AG08395 (cell line): ENCODE measurements at places on chromosomes 3 and 15.

GRCh38 chr15:39873978-39874377, 46.1 kb downstream of the GPR176 start:
- no peak for DNase-seq

DNA sequence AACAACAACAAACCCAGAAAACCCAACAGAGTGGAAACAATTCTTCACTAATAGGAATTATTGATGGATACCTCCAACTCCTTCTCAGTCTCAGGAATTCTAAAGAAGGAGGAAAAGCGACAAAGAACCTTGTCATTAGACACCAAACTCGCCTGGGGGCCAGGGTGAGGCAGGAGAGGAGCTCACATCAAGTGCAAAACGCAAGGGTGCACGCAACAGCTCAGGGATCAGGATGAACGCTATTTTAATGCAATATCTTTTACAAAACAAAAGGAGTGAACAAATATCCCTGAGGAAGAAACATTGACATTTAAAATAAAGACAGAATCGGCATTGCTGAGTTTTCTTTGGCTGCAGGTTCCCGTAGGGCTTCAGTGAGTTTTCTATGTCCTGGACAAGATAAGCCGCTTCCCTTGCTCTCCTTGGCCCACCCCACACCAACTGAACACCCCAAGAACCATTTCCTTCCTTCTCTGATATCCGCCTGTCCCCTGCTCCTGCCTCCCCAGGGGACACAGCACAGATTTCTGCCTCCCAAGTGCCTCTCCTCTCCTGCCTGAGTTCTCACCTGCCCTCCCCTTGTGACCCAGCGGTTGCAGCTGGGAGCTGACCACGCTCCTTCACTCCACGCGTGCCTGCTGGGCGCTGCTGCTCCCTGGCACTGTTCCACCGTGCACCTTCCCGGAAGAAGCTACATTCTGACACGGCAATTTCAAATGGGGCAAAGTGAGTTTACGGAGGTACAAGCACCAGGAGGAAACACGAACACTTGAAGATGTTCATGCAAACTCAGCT, 63.0 kb downstream of the ATP10A start:
- DNase-seq = no peak

DNA sequence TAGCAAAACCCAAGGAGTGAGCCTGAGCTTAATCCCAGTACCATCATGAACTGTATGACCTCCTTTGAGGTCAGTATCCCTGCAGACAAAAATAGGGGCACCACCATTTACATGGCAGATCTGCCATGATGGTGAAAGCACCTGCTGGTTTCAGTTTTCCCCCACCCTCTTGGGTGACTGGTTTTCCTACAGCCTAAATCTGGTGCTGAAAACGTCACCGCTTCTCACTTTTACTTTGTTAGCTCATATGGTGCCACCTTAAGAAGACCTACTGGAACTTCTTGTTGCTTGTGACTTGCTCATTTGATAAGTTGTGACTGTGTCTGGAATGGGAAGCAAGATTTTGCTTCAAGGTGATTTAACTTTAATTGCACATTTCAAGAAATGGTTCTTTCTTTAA, 5.1 kb downstream of the PPP1R2 start:
- DNase-seq = no peak

DNA sequence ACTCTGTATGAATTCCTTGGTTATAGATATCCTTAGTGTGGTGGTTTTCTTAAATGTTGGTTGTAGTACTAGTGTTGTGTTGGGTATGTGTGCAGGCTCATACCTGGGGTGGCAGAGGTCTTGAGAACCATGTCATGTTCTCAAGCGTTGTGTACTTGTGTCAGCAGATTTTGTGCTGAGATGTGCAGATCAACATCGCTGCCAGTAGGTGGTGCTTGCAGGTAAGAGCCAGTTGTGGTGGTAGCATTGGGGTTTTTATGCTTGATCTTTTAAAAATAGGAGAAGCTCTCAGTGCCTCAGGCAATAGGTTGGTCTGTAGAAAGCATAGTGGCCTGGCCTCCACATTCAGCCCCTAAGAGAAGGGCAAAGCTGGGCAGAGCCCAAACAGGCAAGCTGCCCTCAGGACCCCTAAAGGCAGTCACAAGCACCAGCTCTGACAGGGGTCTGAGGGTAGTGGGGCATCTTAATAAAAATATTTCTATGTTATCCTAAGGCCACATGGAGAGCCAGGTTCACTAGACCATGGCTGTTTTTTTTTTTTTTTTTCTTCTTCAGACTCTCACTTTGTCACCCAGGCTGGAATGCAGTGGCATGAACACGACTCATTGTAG, 164.0 kb downstream of the IL20RB start:
- peak; percentile 19 for DNase-seq

DNA sequence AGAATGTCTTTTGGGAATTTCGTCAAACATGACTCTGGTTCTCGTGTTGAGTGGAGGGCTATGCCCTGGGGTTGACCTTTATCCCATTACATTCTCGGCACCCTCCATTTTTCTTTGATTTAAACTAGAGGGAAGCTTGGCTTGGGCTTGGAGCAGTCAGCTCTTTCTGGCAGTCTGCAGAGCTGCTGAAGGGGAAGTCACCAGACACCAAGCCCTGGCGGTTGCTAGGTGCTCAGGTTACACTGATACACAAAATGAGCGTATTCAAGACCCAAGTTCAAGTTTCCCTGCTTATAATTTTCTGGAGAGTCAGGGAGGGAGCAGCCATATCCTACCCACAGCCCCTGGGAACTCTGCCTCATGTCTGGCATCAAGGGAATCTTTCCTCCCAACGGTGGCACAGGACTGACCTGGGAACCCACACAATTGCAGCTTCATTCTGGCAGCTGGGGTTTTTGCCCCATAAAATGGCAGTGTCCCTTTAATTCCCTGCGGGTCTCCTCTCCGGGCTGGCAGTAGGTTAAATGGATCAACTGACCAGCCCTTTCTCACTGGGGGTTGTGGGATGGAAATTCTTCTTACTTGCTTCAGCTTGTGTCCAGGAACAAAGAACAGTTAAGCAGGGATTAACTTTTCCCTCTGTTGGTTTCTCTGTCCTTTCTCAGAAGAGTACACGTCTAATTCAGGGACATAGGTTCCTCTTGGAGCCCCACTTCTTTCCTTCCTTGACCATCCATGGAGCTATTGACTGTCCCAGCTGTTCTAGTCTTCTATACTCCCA, 110.0 kb upstream of the DLG1 start:
- peak; percentile 0 for DNase-seq

DNA sequence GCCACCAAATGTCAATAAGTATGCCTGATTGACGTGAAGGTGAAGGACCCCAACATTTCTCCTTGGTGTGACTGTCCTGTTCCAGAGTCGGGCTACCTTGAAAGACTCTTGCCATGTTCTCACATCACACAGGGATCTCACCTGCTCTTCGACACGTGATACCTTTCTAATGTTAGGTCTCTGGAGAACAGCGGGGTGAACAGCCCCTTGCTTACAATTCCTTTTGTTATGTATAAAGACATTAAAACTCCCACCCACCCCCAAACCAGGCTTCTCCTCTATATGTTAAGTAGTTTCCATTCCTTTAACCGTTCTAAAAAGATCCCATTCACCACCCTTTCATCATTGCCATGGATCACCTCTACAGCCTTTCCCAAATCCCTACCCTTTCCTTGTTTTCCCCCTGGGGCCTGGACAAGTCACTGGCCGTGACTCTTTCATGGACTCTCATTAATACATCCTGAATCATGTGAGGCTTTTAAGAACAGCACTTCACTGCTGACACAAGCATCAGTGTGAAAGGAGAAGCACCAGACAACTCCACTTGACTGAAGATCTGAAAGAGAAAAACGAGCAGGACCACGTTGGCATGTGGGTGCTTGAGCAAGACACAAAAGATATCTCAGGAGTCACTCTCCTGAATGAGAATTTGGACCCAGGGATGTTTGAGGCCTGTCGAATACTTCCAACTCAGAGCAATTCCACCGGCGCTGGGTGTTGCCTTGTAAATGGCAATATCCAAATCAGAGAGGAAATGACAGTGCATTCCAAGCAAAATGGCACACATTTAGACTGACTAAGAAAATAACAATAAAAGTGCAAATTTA, 115.0 kb downstream of the FOXP1 start:
- DNase-seq = no peak

DNA sequence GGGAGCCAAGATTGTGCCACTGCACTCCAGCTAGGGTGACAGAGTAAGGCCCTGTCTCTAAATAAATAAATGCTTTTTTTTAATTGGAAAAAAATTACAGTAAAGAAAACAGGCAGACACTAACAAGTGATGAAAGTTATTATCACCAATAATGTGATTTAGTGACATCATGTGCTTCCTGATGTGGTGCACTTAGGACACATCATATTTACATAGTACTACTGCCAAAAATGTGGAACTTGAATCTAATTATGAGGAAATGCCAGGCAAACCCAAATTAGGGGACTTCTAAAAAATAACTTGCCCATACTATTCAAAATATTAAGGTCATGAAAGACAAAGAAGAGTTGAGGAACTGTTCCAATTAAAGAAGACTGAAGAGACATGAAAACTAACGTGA, 30.8 kb downstream of the MAP4 start:
- DNase-seq = peak; percentile 17

GRCh38 chr3:100260081-100260684, 609 bp upstream of the TBC1D23 start:
- DNase-seq = no peak

GRCh38 chr3:57555306-57555705, 768 bp upstream of the PDE12 start:
- DNase-seq = no peak

DNA sequence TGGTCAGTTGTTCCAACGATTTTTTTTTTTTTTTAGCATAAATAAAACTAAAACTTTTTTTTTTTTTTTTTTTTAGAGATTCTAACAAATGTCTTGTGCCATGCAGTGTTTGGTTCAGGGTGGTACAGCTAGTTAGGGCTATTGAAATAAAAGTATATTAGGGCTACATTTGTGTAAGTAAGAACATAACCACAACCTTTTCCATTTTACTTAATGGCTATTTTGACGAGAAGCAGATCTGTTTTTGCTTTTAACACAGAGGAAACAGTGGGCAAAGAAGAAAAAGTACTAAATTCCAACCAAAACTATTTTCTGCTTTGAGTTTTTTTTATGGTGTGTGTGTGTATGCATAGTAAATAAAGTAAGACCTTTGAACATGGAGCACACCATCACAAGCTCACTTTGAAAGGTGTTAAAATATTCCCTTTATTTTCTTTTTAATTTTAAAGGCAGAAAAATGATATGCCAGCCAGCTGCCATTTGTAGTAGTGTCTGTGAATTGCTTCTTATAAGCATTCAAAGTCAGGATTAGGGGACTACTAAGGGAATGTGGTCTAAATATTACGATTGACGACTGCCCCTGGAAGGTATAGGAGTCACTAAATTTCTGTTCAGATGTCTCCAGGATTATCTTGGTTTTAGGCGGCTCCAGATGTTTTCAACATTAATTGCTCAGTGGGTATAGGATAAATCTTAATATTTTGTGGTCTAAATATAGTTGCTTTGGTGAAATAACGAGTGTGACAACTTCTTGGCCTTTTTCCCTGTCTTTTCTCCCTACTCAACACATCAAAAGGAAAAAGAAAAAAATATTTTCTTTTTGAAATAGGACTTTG, 3.1 kb downstream of the RARB start:
- no peak for DNase-seq

DNA sequence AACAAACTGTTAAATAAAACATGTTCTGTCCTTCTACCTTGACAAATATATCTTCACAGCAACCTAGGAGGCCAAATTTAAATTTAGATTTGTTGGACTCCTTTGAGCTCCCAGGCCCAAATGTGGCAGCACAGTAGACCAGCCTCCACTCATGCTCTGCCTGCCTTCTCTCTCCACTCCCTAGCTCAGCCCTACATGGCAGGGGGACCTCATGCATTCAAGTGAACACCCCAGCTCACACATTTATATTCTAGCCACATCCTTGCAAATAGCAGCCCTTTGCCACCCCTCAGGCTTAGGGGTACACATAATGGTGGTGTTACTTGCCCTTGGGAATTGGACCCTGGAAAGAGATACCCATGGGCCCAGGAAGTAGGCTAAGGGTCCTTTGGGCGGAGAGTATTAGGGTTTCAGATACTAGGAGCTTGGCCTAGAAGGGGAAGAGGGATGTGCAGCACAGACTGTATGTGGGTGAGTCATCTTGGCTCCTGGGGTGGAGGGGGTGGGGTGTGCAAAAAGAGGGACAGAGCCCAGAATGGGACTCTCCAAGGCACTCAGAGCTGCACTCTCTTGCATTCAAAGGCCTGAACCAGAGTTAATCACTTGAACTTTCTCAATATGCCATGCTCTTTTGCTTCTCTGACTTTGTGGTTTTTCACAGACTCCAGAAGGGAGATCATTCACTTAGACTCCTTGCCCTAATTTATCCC, 268.4 kb upstream of the ROPN1 start:
- peak; percentile 94 for DNase-seq

GRCh38 chr3:105806359-105806758, 62.5 kb downstream of the CBLB start:
- DNase-seq = peak; percentile 56

DNA sequence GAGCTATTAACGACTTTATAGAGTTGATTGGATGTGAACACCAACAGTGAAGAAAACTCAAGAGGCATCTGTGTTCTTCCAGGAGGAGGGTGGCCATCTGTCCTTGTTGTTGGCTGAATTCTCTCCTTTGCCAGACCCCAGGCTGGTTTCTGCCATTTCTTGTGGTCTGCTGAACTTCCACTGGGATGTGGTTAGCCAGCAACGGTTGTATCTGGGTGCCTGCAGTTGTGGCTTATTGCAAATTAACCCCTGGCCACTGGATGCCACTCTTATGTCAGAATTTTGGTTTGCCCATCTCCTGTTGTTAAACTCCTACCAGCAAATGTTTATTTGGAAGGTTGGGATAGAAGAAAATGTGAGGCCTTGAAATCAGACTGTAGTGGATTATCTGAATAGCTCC, 163.6 kb upstream of the TBC1D5 start:
- DNase-seq = no peak

GRCh38 chr3:60301142-60301541, 950.1 kb downstream of the FHIT start:
- peak; percentile 56 for DNase-seq

DNA sequence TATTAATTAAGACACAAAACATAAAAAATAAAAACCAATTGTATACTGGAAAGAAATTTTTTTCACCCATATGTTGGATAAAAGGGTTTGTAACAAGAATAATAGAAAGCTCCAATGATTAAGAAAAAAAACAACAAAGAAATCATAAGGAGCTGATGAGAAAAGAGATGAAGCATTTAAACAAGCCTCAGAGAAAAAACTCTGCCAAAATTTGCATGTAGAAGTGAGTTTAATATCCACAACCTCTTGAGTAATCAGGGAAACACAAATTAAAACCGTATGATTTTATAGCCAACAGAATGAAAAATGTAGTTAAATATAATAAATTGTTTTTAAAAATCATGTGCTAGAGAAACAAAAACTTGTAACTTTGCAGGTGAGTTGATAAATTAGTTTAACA, 192.9 kb downstream of the BCHE start:
- DNase-seq = no peak

- DNase-seq = no peak
These were observed 116.9 kb upstream of the ABHD17C start for GRCh38 chr15:80578206-80578595.

- DNase-seq = no peak
These were observed 235.6 kb downstream of the MYRIP start for GRCh38 chr3:40045051-40045450.

- DNase-seq = no peak
These were observed 184.9 kb upstream of the UBE3A start for GRCh38 chr15:25623708-25624107.
